ENCODE measurements at places on chromosomes 12 and 14.

- no peak for DNase-seq
Observed at GRCh38 chr12:79873201-79873600, 61.7 kb downstream of the PPP1R12A start.

- no peak for DNase-seq
Observed at GRCh38 chr14:69401841-69402240, 3.3 kb downstream of the SLC39A9 start.

DNA sequence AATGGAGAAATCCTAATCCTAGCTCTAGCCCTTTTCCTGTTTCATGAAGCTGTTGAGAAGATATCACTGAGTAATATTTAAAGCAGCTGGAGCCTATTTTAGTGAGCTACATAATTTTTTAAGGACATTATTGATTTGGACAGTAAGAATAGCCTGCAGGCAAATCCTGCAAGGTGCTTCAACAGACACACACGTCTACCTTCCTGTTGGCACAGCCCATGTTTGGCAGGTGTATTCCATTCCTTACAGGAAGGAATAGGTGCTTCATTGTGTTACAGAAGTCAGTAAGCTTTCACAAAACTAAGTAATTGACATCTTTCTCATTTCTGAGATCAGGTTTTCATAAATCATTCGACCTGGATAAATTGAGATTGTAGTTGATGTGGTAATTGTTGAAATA, 50.6 kb downstream of the FOXA1 start:
- no peak for DNase-seq

- no peak for DNase-seq
Observed at GRCh38 chr12:131734336-131735152, 23.7 kb downstream of the SFSWAP start.

- peak; percentile 83 for DNase-seq
Observed at GRCh38 chr14:100554082-100554677, 33.0 kb downstream of the BEGAIN start.

DNA sequence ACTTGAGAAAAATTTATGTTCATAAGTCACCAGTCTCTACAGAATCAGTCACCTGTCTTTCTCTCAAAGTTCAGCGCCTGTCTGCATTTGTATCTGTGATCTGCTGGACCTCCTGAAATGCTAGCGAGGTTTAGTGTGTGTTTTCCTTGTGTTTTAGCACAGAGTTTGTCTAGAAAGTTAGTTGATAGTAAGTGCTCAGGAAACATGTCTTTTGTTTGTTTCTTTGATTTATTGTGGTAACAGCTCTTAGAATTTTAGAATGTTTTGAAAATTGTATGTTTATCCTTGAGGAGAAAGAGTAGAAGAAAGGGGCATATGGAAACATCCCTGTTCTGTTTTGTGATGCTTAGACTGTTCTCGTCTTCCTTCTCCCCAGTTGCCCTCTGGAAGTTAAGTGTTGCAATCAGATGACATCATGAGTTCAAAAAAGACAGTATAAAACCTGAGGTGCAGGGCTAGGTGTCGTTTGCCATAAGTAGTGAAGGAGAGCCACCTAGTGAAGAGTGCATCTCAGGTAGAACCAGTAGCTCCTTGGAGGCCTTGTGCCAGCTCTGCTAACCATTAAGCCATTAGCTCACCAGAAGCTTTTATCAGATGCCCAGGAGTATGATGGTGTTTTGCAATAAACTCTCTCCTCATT, 44.8 kb downstream of the FBXW8 start:
- no peak for DNase-seq

DNA sequence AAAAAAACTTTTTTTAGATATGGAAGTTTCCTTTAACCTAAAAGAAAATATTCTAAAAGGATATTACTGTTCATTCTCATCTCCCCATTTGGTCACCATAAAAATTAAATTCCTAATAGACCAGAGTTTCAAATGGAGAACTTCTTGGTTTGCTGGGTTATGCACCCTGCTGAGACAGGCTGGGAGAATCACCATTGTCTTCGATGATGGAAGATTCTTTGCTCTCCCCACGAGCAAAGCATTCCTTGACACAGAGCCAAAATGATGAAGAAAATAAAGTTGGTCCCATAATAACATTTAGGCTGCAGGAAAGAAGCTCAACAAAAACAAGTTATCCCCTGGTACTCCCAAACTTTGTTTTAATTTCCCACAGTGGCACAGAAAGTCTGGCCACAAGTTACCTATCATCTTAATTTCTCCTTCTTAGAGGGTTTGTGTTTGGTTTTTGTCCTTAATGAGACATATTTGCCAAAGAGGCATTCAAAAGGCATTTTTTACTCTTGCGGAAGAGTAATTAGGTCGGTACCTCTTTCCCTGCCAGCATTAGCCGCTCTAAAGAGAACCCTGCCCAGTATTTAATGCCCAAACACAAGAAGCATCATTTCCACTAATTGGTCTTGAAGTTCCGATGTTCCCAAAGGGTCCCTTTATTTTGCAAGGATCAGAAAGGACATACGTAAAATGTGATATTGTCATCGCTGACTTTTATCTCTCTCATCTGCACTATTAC, 4.8 kb downstream of the DIO2 start:
- no peak for DNase-seq

DNA sequence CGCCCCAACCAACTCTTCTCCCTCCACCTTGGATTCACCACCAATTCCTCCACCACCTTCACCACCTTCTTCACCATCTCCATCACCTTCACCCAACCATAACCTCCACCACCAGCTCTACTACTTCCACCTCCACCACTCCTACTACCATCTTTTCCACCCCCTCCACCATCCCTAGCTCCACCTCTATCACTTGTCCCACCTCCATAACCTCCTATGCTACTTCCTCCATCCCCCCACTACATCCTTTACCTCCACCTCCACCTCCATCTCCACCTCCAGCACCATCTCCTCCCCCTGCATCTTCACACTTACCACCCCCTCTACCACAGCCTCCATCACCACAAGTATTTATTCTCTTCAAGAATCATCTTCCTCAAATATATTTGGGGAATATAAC, 254.9 kb upstream of the EGLN3 start:
- DNase-seq: no peak

GRCh38 chr14:92938235-92938875, 15.4 kb downstream of the CHGA start:
- DNase-seq: no peak

Data from suprapubic skin (tissue), 4 donors.